CD4-positive, alpha-beta T cell treated with Interleukin-1 beta for 1 hour (primary cell): ENCODE measurements at places on chromosomes 4 and X.

DNA sequence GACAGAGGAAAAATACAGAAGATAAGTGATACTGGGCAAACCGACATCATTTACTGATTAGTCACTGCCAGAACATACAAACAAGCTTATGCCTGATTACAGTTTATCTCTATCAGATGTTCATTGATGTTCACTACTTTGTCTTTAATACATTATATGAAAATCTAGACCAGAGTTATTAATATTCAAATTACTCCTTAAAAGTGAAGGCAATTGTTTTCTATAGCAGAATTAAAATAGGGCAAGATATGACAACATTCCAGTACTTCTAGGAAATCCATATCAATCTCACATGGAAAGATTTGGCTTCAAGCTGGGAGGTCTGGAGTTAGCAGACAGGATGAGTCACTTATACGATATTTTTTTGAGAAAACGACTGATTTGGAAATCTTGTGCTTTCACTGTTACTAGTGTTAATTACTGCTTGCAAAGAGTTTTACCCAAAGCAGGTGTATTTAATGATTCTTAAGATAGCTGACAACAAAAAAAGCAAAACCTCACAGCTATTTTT lies 31.8 kb downstream of the HPGD start:
- no peak for DNase-seq

DNA sequence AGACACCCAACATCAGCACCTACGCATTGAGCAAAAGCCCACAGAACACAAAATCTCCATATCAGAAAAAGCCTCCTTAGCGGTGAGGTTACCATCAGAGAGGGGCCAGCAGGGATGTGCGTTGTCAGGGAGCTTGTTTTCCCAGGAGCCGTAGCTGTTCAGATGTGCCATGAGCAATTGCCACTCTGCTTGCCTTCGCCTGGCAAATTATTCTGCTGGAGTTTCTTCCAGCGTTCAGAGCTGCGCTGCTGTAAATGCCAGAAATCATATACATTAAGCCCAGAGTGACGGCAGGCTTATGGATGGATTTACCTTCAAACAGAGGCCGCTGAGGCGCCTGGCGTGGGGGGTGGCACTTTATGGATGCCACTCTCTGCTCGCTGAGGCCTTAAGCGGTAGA lies 632.3 kb downstream of the BCOR start:
- no peak for DNase-seq

DNA sequence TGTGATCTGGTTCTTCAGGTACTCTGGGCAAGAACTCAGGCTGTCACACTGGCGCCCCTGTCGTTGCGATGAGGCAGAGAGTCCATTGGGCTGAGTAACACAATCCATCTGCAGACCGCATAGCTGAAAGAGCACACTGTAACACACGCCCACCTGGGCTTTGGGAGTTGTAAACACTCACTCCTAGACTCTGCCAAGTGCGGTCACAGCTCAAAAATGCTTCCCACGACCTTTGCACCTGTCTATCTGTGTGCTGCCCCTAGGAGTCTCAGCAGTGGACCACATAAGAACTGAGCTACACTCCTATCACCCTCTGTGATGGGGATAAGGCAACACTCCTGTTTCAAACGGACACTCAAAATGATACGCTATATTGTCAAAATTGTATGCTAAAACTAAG lies 2028.3 kb downstream of the PCDH7 start:
- no peak for DNase-seq

GRCh38 chr4:5887361-5888221 lies 5.3 kb downstream of the CRMP1 start:
- no peak for DNase-seq

- DNase-seq: no peak
Measured at GRCh38 chr4:187903700-187904099, 91.9 kb upstream of the ZFP42 start.

- DNase-seq: no peak
Measured at GRCh38 chr4:88817740-88818139, 120.1 kb upstream of the NAP1L5 start.
